Activated CD4-positive, alpha-beta memory T cell treated with anti-CD3 and anti-CD28 coated beads, Interleukin-2, amount 10 ng/mL, durations not matched to agents 7 days and 5 days (primary cell): ENCODE measurements at places on chromosomes 3 and 15. TPM values are rescaled to one million over a fixed set of nuclear protein-coding genes. Genes with fewer than 3 reads are reported as not detected.

MORF4L1 gene
- total RNA-seq, result 278 TPM

ZIC1 gene
- not detected for total RNA-seq

IGDCC3 gene
- total RNA-seq, result not detected

SRPRB gene
- total RNA-seq, result 46.8 TPM

RHOV gene
- not detected for total RNA-seq

CHMP2B gene
- total RNA-seq, result 30.2 TPM

GP9 gene
- not detected for total RNA-seq

PLSCR2 gene
- total RNA-seq, result not detected
